ENCODE measurements at places on chromosomes 3 and 15. TPM values are rescaled to one million over a fixed set of nuclear protein-coding genes. Genes with fewer than 3 reads are reported as not detected.

HIGD2B gene
- not detected for total RNA-seq

CAMKV gene
- not detected for total RNA-seq

KLHDC8B gene
- 31.2 TPM for total RNA-seq

AGBL1 gene
- 3.3 TPM for total RNA-seq

GCHFR gene
- 42.1 TPM for total RNA-seq

CCDC54 gene
- total RNA-seq, result not detected

ARHGEF26 gene
- total RNA-seq, result 27.7 TPM

TMEM212 gene
- not detected for total RNA-seq

CCK gene
- total RNA-seq, result 0.76 TPM

BHLHE40 gene
- 97.5 TPM for total RNA-seq

MON1A gene
- total RNA-seq, result 13.9 TPM

ACP3 gene
- total RNA-seq, result 11.9 TPM

ZFYVE19 gene
- total RNA-seq, result 26.2 TPM

FOXL2NB gene
- total RNA-seq, result not detected

ADAMTS17 gene
- 3.8 TPM for total RNA-seq

CPN2 gene
- not detected for total RNA-seq

PLOD2 gene
- 41.9 TPM for total RNA-seq

PTX3 gene
- total RNA-seq, result 5.6 TPM

CRABP1 gene
- not detected for total RNA-seq

CLDN18 gene
- total RNA-seq, result 66.8 TPM

INAFM2 gene
- 37.1 TPM for total RNA-seq

SLC24A1 gene
- total RNA-seq, result 8.3 TPM

VGLL3 gene
- 55.3 TPM for total RNA-seq

SLC30A4 gene
- total RNA-seq, result 5.1 TPM

ANKRD63 gene
- total RNA-seq, result not detected

MASP1 gene
- total RNA-seq, result 0.42 TPM

Data from left lung (tissue), 14 donors.